ENCODE measurements at places on chromosomes 11 and 22.

DNA sequence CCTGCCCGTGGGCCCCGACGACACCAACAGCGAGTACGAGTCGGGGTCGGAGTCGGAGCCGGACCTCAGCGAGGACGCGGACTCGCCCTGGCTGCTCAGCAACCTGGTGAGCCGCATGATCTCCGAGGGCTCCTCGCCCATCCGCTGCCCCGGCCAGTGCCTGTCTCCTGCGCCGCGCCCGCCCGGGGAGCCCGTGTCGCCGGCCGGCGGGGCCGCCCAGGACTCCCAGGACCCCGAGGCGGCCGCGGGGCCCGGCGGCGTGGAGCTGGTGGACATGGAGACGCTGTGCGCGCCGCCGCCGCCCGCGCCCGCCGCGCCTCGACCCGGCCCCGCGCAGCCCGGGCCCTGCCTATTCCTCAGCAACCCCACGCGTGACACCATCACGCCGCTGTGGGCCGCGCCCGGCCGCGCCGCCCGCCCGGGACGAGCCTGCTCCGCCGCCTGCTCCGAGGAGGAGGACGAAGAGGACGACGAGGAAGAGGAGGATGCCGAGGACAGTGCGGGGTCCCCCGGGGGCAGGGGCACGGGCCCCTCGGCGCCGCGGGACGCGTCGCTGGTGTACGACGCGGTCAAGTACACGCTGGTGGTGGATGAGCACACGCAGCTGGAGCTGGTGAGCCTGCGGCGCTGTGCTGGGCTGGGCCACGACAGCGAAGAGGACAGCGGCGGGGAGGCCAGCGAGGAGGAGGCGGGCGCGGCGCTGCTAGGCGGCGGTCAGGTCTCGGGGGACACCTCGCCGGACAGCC lies 3.8 kb downstream of the MAPK8IP2 start:
- DNase-seq, result no peak

GRCh38 chr11:134646561-134646960 lies 234.5 kb upstream of the B3GAT1 start:
- no peak for DNase-seq

DNA sequence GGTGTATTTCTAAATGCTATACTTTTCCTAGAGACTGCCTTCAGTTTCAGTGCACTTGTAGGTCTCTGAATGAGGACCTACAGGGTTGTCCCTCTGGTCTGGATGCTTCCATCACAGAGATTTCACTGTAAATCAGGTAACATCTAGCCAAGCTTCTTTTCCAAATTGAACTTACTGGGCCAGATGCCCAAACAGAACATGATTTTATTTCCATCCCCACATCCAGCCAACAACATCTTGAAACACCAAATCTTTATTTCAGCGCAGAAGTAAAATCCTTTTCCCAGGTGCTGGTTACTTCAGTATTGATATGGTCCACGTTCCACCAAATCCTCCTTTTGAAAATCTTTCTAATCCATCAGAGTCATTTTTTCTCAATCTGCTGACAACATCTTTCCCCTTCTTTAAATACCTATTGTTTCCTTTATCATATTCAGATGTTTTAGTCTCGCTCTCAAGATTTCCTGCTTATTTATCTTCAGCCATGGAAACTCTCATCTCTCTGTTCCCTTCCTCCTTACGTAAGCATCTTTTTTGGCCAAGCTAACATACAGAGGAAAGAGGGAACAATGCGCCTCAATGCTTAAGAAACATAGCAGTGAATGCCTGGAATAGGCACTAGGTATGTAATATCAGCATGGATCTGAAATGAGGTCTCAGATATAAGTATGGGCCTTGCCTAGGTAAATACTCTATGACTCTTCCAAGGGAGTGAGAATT lies 201.2 kb upstream of the MTNR1B start:
- DNase-seq, result no peak

DNA sequence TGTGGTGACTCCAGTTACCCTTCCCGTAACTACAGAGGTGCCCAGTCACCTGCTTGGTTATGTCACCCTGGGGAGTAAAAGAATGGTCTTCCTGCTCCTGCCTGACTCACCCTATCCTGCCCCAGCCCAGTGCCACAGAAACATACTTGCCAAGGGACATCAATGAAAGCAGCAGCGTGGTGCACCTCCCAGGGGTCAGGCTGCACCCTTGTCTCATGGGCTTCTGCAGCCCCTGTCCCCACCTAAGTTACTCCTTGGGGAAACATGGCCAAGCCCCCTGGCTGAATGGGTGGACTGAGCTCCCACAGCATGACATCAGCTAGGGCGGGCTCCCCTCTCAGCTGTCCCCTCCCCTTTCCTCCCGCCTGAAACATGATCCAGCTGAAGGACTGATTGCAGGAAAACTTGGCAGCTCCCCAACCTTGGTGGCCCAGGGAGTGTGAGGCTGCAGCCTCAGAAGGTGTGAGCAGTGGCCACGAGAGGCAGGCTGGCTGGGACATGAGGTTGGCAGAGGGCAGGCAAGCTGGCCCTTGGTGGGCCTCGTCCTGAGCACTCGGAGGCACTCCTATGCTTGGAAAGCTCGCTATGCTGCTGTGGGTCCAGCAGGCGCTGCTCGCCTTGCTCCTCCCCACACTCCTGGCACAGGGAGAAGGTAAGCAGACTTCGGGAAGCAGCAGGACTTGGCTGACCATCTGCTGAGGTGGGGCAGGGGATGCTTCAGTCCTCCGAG lies at the start of gene HTR3A:
Gene HTR3A (plus strand): TSS at position 368 of the 730 bp plus-strand sequence. CDS start 218 bp downstream, at position 586.
- DNase-seq, result no peak

- no peak for DNase-seq
These were observed 80.5 kb upstream of the GNAZ start for GRCh38 chr22:22989856-22990255.

DNA sequence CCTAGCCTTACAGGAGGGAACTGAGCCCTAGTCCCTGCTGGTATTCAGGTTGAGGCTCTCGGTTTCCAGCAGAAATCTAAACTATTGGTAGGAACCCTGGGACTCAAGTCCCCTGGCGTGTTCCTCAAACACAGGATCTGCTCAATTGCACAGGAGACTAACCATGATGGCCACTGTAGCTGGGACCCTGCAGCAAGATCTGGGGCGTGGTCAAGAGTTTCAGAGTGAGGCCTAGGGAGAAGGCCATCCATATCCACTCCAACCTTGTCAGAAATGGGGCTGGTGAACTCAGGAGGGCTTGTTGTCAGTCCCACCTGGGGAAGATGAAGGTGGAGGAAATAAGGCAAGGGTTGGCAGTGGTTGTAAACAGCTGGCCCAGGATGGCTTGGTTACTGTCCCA lies 49.9 kb upstream of the PAX6 start:
- DNase-seq, result no peak

GRCh38 chr22:25824828-25825423 lies 82.9 kb downstream of the MYO18B start:
- no peak for DNase-seq

DNA sequence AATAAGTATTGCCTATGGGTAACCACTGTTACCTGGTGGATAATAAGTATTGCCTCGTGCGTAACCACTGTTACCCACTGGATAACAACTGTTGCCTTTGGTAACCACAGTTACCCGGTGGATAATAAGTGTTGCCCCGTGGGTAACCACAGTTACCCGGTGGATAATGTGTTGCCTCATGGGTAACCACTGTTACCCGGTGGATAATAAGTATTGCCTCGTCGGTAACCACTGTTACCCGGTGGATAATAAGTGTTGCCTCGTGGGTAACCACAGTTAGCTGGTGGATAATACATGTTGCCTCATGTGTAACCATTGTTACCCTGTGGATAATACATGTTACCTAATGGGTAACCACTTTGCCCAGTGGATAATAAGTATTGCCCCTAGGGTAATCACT lies 9.8 kb upstream of the NXPE4 start:
- no peak for DNase-seq

- no peak for DNase-seq
These were observed 45.4 kb upstream of the AMOTL1 start for GRCh38 chr11:94722735-94723134.

- no peak for DNase-seq
These were observed 171.1 kb upstream of the SEZ6L start for GRCh38 chr22:25997886-25998775.

DNA sequence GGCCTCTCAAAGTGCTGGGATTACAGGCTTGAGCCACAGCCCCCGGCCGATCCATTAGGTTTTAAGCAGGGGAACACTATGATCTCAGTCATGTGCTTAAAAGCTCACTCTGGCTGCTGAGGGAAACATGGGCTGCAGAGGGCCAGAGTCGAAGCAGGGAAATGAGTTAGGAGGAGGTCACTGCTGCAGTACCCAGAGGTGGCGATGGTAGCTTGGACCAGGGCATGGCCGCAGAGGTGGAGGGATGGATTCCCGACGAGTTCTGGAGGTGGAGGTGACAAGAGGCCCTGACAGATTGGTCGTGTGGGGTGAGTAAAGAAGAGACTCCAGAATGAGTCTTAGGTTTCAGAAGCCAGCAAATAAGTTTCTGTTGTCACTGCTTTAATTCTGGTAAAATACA lies 54.4 kb upstream of the INCENP start:
- DNase-seq, result no peak

DNA sequence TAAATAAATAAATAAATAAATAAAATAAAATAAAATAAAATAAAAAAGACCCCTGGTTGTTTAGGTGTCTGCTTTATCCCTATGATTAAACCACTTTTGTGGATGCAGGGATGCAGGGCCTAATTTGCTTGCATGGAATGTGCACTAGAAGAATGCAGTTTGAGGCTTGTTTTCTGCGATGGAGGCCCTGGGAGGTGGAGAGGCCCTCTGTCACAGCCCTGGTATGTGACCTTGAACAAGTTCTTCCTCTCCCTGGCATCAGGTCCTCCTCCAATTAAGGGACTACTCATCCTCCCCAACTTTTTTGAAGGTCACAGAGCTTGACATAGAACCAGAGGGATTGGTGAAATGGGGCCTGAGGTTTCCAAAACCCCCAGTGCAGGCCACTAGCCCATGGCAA lies 22.7 kb downstream of the KCNJ4 start:
- no peak for DNase-seq

- no peak for DNase-seq
These were observed 18.1 kb downstream of the TSKU start for GRCh38 chr11:76801225-76801624.

- DNase-seq, result no peak
These were observed 7.7 kb downstream of the CCS start for GRCh38 chr11:66600631-66601233.

DNA sequence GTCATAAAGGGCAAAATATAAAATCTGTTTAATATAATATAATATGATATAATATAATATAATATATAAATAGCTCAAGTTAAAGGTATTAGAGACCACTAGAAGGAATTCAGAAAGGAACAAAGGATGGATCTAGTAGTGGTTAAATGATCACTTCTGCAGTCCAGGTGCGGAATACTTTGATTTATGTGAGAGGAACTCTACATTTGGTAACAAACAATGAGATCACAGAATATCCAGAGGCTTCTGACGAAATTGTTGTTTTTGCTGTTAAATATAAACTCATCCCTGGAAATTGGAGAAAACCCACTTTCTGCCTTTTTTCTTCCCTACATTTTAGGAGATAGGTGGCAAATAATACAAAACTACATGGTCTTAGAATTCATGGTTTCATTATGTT lies 36.0 kb downstream of the ATXN10 start:
- no peak for DNase-seq

- no peak for DNase-seq
These were observed 15.9 kb downstream of the RTN4RL2 start for GRCh38 chr11:57476047-57476756.
